ENCODE measurements at places on chromosomes 12 and 14. TPM values are rescaled to one million over a fixed set of nuclear protein-coding genes. Genes with fewer than 3 reads are reported as not detected.

RPGRIP1 gene
- total RNA-seq: not detected

TMEM63C gene
- 0.17 TPM for total RNA-seq

SIRT4 gene
- total RNA-seq: 1.5 TPM

LHX5 gene
- not detected for total RNA-seq

OAS3 gene
- total RNA-seq: 50.4 TPM

SSPN gene
- not detected for total RNA-seq

SIX6 gene
- total RNA-seq: not detected

PTHLH gene
- not detected for total RNA-seq

OAS1 gene
- 36.3 TPM for total RNA-seq

AMDHD1 gene
- 0.75 TPM for total RNA-seq

ASIC1 gene
- 3.1 TPM for total RNA-seq

ADAM20 gene
- total RNA-seq: 0.33 TPM

PA2G4 gene
- 216 TPM for total RNA-seq

TNS2 gene
- total RNA-seq: 1.6 TPM

RPL6 gene
- 1,501 TPM for total RNA-seq

NYNRIN gene
- 0.26 TPM for total RNA-seq

KITLG gene
- 0.10 TPM for total RNA-seq

MORN3 gene
- total RNA-seq: 4.7 TPM

KLRG1 gene
- 12.6 TPM for total RNA-seq

DLGAP5 gene
- total RNA-seq: 68.5 TPM

OAS2 gene
- total RNA-seq: 131 TPM

GPR132 gene
- 46.9 TPM for total RNA-seq

NDRG2 gene
- total RNA-seq: 12.3 TPM

KCNH5 gene
- total RNA-seq: not detected

P2RX7 gene
- 52.1 TPM for total RNA-seq

NELL2 gene
- 81.6 TPM for total RNA-seq

SLC7A8 gene
- total RNA-seq: 0.22 TPM

GZMB gene
- 62.7 TPM for total RNA-seq

AGAP2 gene
- 66.7 TPM for total RNA-seq

CFAP54 gene
- total RNA-seq: 0.10 TPM

KRT83 gene
- not detected for total RNA-seq

MYBPC1 gene
- total RNA-seq: not detected

AQP6 gene
- not detected for total RNA-seq

DAO gene
- total RNA-seq: not detected

GALNT9 gene
- total RNA-seq: not detected

KCNH3 gene
- 1.8 TPM for total RNA-seq

CCDC85C gene
- total RNA-seq: 14.3 TPM

C12orf42 gene
- 0.98 TPM for total RNA-seq

MEG3 gene
- total RNA-seq: not detected

JAG2 gene
- 6.9 TPM for total RNA-seq

FAM177A1 gene
- 35.2 TPM for total RNA-seq

ALX1 gene
- not detected for total RNA-seq
